ENCODE measurements at places on chromosomes 2 and 18.

GRCh38 chr2:443741-444140 is 155.8 kb upstream of the ALKAL2 start:
- no peak for DNase-seq

GRCh38 chr18:78972385-78972918 is 7.2 kb upstream of the SALL3 start:
- no peak for DNase-seq

DNA sequence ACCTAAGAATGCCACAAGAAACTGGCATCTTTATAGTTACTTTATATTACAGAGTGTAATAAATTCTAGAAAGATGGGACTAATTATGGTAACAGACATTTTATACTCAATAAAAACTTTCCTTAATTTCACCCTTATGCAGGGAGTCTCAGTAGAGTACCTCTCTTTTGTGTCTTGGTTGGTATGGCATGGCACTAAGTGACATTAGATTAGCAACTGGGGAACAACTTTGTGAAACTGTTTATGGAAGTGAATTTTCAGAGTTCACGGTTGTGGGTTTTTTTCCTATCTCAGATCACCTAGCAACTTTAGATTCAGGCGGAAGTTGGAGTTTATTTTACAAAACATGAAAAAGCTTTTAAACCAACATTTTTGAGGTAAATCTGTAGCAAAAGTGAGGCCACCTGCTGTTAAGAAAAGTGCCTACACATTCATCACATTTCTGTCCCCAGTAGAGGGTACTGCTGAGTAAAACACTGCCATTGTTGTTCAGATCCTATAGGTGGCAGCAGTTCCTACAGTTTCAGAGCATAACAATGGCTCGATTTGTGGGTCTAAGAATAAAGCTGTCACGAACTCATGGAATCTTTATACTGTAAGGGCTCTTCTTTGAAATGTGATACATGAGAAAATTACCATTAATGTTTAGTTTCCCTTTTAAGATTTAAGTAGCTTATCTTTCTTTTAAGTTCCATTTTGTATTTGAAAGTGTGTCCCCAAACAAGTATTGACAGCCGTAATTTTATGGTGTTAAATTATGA is 117.6 kb downstream of the CAMKMT start:
- DNase-seq: peak; percentile 47

- no peak for DNase-seq
Observed at GRCh38 chr2:32940316-32940997, 6.3 kb upstream of the LTBP1 start.

DNA sequence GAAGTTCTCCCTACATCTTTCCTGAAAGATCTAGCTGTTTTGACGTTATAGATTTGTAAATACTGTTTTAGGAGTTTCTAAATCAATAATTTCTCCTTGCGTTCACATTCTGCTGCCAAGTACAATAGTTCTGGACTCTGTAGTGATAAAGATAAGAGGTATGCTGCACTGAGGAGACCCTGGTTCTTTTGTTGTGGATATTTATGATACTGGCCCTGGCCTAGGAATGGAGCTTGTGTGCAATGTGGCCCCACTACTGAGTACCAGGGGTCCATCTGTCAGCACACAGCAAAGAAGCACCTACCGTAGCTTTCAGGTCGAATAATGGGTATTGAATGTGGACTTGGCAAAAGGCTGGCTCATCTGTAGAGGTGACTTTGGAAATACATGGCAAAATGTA is 85.0 kb downstream of the MAP3K20 start:
- DNase-seq: no peak

DNA sequence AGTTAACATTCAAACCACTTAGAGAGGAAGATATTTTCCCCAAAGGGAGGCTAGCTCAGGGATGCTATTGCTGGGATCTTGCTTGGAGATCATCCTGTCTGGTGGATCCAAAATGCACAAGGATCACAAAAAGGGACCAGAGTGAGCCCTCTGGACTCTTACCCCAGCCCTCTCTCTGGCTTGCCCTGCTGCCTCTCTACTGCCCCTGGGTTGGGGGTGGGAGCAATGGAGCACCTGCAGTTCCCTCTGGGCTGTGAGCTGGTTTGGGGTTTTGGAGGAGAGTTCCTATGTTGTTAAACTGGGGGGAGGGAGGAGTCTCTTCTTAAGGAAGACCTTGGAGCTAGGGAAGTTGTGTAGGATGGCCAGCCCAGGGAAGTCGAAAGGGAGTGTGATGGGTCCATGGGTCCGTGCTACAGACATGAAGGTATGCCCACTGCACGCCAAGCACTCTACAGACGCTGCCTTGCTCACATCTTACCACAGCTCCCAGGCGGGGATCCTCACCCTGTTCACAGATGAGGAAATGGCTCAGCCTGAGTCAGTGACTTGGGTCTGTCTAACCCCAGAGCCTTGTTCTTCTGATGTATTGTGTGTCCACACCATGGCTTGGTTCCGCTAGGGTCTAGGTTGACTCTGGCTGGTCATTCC is 3.8 kb downstream of the LBH start:
- DNase-seq: no peak

DNA sequence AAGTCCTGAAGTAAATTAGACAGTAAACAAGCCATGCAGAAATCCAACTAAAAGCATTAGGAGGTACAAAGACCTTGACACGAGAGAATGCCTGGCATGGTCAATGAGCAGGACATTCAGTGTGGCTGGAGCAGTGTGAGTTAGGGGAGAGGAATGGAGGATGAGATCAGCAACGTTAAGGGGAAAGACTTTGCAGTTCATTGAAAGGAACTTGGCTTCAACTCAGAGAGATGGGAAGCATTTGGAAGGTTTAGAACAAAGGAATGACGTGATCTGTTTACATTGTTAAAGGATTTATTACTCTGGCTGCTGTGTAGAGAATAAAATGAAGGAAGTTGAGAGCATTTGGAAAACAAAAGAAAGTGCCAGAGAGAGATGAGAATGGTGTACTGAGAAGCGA is 621.3 kb downstream of the XIRP2 start:
- DNase-seq: no peak
